Stimulated activated CD4-positive, alpha-beta T cell treated with anti-CD3 and anti-CD28 coated beads, Interleukin-4, amount 100 ng/mL, for 48 hours (primary cell): ENCODE measurements at places on chromosomes 16 and 17.

GRCh38 chr17:42193216-42193968 is 902 bp downstream of the GHDC start:
- no peak for DNase-seq

GRCh38 chr16:84487358-84487757 is 17.1 kb downstream of the MEAK7 start:
- no peak for DNase-seq

- no peak for DNase-seq
Observed at GRCh38 chr17:59669944-59670343, 37.3 kb downstream of the PTRH2 start.

GRCh38 chr17:6521586-6521985 is 34.8 kb downstream of the PITPNM3 start:
- no peak for DNase-seq

GRCh38 chr17:75270966-75271232 is at the start of gene MIF4GD:
TSS of gene MIF4GD (minus strand) at chr17:75271231. CDS start at chr17:75270195, 1,036 bp downstream.
- no peak for DNase-seq

DNA sequence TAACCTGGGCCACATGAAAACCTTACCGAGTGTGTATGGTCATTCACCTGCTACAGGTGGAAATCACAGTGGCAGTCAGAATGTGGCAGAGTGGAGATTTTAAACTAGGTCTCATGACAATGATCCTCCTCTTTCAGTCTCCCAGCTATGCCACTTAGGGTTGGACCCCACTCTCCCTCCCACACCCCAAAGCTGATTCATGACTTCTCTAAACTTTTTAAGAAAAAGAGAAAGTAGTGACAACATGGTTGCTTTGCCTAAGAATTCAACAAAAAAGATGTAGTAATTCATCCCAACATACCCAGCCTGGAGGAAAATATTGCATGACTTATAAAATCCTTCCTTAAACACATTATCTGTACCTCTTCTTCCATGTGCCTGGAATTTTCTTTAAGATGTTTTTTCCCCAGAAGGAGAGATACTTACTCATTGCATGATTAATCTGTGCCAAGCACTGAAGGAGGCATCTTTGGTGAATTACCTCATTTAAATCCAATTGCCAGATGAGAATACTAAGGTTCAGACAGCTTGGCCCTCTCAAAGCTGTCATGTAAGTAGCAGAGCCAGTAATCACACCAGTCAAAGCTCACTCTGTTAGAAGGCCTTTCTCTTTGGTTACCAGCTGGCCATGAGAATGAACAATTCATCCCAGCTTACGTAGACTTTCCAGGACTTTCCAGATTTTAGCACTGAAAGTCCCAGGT is 119.9 kb downstream of the COPRS start:
- no peak for DNase-seq
